Stimulated activated CD4-positive, alpha-beta T cell treated with anti-CD3 and anti-CD28 coated beads, Interleukin-1b, Interleukin-23, amount 100 ng/mL, for 4 hours (primary cell): ENCODE measurements at places on chromosomes 12 and 14.

- DNase-seq: peak; percentile 55
These were observed 1.1 kb downstream of the GPHN start for GRCh38 chr14:66508846-66509621.

DNA sequence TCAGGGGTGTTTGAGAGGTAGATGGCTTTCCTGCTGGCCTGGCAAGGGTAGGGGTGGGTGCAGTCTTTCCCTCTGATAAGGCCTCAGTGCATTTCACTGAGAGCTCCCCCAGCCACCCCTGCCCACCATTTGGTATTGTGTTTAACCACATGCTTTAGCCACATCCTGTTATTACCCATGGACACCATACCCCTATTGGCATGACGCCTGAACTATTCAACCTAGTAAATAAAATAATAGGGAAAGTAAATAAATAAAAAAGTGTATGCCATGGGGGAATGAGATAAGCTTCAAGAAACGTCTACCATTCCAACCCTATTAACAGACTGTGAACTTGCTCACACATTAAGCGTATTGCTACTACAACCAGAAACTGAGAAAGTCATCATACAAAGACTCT is 7.6 kb upstream of the LGR5 start:
- no peak for DNase-seq

- DNase-seq: no peak
These were observed 10.4 kb downstream of the ITPK1 start for GRCh38 chr14:93105362-93105761.

- no peak for DNase-seq
These were observed 83.0 kb upstream of the PIWIL1 start for GRCh38 chr12:130254461-130255276.

DNA sequence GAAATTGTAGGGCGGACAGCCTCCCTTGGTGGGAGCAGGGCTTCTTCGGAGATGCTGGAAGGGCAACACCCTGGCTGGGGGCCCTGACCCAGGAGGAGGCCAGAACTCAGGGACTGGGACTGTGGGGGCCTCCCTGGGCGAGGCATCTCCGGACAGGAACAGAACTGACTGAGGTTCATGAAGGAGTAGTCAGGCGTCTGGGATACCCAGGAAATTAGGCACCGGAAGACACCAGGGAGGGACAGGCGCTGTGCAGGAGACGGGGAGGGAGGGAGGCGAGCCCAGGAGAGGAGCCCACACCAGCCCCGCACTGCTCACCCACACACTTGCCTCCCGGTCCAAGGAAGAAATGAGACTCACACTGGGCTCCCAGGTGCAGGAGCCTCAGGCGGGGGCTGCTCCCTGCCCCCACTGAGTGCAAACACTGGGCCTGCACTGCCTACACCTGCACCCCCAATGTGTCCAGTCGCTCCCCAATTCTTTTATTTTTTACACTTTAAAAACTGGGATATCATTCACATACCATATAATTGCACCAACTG is 262.6 kb upstream of the SFSWAP start:
- no peak for DNase-seq

GRCh38 chr14:71487941-71488340 is 444.3 kb upstream of the RGS6 start:
- DNase-seq: no peak

DNA sequence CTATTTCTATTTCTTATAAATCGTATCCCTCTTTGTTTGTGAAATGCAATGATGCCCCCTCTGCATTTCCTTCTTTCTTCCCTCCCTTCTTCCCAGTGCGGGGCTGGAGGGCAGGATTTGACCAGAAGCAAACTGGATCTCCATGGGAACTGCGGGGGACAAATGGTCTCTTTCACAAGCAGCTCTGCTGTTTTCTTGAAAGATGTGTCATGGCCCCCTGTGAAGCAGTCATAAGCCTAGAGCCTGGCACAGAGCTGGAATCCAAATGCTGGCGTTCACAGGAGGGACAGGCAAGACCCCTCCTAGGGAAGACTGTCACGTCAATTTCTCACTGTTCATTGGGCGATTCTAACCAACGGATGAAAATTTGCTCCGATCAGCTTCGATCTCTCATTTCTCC is 203.5 kb upstream of the NOS1 start:
- no peak for DNase-seq

- no peak for DNase-seq
These were observed 115.5 kb downstream of the EML1 start for GRCh38 chr14:99908653-99909250.

GRCh38 chr14:50862036-50862570 is 9.8 kb upstream of the ABHD12B start:
- DNase-seq: no peak

- DNase-seq: no peak
These were observed 205.1 kb downstream of the TSPAN9 start for GRCh38 chr12:3282384-3282670.

- no peak for DNase-seq
These were observed 1.9 kb downstream of the HOXC13 start for GRCh38 chr12:53940443-53941014.

GRCh38 chr12:27280412-27280811 is 36.3 kb downstream of the STK38L start:
- DNase-seq: no peak

GRCh38 chr14:37606678-37607077 is 11.2 kb downstream of the TTC6 start:
- no peak for DNase-seq

DNA sequence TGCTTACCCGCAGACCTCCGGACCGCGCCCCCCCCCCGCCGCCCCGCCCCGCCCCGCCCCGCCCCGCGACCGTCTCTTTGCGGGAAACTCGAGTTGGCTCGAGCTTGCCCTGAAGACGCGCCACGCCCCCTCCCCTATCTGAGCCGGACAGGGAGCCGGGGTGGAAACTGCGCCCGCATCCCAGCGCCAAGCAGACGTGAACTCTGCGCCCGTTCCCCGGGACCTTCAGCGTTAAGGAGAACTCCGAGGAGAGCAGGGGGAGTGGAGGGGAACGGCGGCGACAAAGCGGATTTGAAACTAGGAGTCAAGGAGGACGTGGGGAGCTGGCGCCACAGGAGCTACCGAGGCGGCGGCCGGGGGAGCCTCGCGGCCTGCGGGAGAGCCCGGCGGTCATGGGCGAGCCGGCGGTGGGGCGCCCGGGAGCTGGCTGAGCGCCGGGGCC is at the start of gene KCNK13:
Gene KCNK13 (plus strand): TSS at position 310 of the 442 bp plus-strand sequence. CDS start 212 bp downstream, outside the sequence.
- DNase-seq: no peak

DNA sequence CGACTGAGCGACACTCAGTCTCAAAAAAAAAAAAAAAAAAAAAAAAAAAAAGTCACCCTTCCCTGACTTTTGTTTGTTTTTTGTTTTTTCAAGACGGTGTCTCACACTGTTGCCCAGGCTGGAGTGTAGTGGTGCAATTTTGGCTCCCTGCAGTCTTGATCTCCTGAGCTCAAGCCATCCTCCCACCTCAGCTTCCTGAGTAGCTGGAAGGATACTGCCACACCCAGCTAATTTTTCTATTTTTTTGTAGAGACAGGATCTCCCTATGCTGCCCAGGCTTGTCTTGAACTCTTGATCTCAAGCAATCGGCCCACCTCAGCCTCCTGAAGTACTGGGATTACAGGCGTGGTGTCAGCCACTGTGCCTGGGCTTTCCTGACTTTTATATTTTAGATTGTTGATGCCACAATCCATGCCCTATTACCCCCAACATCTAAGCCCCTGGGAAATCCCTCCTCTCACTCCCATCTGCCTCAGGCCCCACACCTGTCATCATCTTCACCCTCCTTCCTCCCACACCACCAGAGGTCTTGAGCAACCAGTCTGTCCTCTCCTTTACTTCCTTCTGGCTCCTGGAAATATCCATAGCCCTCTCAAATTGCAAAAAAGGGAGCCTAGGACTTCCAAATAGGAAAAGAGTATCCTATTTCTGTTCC is 7.8 kb downstream of the IKZF4 start:
- DNase-seq: no peak

DNA sequence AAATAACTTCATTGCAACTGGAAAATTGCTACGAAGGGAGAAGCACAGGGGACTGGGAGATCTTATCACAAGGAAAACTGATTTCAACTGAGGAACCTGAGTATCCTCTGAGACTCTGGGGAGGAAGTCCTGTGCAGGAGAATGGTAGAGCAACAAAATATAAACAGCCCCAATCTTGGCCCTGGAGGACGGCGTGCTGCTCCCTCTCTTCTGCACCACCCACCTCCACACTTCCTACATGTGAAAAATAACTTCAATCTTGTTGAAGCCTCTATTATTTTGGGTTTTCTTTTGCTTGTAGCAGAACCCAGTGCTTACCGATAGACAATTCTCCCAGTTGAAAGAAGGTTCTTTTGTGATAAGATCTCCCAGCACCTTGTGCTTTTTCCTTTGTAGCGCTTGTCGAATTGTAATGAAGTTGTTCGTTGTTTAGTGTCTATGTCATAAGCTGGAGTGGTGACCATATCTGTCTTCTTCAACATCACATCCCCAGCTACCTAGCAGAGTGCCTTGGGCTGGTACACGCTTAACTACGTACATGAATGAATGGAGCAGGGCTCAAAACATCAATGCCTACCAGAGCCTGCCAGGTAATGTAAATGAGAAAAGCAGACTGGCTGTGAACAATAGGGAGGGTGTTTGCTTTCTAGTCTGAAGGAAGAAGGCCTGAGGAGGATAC is 2.8 kb upstream of the CD4 start:
- no peak for DNase-seq

DNA sequence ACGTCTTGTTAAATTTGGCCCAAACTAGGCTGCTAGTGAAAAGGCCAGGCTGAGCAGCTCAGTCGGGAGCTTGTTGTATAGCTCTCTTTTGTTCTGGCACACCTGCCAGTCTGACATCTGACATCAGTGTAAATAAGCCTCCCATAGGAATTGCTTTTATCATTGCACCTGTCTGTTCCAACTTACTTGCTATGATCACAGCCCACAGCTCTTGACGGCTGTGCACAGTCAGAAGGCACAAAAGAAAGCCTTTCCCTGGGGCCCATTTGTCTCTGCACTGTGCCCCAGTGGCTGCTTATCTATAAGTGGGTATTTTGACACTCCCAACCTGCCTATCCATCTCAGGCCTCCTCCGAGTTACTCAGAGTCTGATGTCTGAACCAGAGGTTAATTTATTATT is 324.5 kb downstream of the NUAK1 start:
- no peak for DNase-seq

DNA sequence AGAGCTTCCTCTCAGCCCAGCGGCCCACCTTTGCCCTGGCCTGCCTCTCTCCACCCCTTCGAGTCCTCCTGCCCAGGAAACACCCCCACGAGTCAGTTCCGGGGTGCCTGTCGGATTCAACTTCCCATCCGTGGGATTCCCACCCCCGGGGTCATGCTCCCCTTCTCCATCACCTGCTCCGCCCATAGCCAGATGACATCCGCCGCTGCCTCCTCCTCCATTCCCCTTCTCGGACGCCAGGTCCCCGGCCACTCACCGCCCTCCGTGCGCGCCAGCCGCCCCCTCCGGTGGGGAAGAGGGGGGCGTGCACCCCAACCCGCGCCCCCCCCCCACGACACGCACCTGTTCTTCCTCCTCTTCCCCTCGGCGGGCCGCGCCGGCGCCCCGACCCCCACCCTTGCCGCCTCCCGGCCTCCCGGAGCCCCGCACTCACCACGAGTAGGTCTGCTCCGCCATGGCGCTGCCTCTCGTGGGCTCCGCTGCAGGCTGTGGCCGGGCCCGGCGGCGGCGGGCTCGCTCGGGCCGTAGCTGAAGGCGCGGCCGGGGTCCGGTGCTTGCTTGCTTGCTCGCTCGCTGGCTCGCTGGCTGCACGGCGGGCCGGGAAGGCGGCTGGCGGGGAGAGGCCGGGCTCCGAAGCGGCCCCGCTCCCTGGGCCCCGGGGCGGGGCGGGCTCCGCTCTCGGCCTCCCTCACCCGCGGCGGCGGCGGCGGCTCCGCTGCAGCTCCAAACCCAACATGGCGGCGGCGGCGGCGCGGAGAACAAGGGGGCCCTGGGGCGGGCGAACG is 554 bp downstream of the SPPL3 start:
- peak; percentile 34 for DNase-seq

DNA sequence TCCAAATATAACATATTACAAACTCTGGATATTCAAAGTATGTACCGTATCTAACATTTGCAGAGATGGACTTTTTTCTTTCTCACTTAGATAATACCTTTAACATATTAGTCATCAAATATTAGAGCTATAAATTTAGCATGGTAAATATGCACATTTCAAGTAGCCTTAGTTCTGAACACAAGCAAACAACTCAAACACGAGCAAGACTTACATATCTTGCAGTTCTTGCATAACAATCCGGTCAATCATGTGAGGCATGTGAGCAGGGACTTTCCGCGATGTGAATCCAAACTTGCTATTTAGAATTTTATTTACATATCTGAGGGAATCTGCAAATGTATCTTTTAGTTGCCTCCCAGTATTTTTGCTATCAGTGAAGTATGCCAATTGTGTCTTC is 22.1 kb upstream of the SYCP3 start:
- DNase-seq: no peak

- DNase-seq: no peak
These were observed 17.0 kb downstream of the PSEN1 start for GRCh38 chr14:73153272-73153671.

GRCh38 chr12:116600959-116601918 is 42.1 kb downstream of the MAP1LC3B2 start:
- no peak for DNase-seq

DNA sequence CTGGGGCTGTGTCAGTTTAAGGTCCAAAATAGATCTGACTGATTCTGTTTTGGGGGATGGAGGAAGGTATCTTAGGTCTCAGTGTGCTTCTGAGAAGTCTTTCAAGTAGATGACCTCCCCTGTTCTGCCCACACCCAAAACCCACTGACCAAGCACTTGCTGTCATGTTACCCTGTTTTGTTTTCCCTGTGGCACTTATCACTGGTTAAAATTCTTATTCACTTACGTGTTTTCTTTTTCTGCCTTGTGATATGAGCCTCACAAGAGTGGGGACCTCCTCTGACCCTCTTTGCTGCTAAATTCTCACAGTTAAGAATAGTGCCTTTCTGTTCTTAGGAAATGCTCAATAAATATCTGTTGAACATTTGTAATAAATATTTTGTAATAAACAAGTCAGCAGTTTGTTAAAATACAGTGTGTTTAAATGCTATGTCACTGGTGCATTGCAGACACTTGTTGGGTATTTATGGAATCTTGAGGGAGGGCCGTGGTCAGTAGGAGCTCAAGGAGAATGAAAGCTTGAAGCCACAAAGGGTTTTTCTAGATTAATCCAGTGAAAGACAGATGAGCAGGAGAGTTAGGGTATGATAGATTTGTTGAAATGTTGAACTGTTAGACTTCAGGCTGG is 20.9 kb downstream of the PLEKHA5 start:
- no peak for DNase-seq

- no peak for DNase-seq
These were observed 70.7 kb downstream of the TAOK3 start for GRCh38 chr12:118302053-118302452.

- no peak for DNase-seq
These were observed 19.9 kb downstream of the HRK start for GRCh38 chr12:116861320-116861719.
